ENCODE measurements at places on chromosomes 3 and 15.

DNA sequence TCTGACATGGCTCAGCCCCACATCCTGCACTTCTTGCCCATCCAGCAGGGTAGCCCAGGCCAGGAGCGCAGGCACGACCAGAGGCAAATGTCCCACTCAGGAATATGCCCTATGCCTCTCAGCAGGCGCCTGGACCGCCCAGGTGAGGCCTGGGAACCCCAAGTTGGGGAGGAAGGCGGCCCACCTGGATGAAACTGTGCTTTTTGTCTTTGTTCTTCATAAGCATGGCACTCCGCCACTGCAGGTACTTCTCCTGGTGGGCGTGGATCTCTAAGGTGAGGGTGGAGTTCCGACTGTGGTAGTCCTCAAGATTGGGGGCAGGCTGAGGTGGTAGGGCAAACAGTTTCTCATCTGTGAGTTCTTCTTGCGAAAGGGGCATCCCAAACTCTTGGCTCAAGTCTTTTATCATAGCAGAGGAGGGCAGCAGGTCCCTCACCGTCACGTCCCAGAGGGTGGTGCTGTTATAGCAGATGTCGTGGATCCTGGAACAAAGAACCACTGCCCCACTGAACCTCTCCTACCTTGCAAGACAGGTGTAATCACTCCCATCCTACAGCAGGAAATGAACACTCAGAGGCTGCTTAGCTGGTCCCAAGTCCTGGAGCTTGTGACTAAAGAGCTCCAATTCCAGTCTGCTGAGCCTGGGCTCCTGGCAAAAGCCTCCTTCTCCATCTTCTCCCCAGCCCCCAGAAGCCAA, 53.2 kb downstream of the ACAD9 start:
- no peak for DNase-seq

GRCh38 chr15:35910227-35910626, 364.3 kb upstream of the DPH6 start:
- DNase-seq: no peak

DNA sequence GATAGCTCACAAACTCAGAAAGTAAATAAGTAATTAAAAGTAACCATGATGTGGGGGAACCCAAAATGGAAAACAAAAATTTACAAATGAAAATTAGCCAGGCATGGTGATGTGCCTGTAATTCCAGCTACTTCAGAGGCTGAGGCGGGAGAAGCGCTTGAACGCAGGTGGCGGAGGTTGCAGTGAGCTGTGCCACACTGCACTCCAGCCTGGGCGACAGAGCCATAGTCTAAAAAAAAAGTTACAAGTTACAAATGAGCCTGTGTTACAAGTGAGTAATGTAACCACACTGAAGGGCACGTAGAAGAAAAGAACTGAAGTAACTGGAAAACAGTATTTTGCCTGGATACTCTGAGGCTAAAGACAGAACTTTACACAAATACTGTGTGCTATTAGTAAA, 11.3 kb downstream of the EXOSC7 start:
- no peak for DNase-seq

GRCh38 chr15:70627734-70628548, 135.4 kb downstream of the UACA start:
- DNase-seq: no peak

- DNase-seq: no peak
Observed at GRCh38 chr3:154900816-154901215, 179.3 kb upstream of the MME start.
